ENCODE measurements at places on chromosomes 2 and 18.

- DNase-seq, result no peak
Measured at GRCh38 chr18:43060020-43060419, 55.5 kb downstream of the RIT2 start.

GRCh38 chr2:218031771-218032257 is 29.0 kb upstream of the TNS1 start:
- no peak for DNase-seq

DNA sequence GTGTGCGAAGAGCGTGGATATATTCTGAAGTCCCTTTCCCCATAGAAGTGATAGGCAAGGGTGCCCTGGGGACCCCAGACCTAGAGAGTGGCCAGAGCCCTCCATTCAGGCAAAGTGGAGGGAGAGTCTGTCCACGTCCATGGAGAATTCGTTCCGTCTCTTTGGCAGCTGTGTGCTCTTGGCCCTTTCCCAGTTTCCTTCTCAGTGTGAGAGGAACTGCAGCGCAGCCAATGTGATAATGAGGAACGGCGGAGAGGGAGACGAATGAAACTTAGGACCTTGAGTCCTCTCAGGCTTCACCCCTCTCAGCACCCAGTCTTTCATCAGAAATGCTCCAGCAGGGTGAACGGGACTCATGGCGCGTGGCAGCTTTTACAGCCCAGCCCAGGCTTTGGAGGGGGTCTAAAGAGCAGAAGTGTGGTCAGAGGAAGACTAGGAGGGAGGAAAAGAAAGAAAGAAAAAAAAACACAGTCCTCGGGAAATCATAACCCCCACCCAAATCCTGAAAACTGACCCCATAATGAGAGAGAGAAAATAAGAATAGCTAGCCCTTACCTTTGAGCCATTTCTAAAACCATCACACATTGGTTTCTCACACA is 95.0 kb upstream of the RIOK3 start:
- no peak for DNase-seq

DNA sequence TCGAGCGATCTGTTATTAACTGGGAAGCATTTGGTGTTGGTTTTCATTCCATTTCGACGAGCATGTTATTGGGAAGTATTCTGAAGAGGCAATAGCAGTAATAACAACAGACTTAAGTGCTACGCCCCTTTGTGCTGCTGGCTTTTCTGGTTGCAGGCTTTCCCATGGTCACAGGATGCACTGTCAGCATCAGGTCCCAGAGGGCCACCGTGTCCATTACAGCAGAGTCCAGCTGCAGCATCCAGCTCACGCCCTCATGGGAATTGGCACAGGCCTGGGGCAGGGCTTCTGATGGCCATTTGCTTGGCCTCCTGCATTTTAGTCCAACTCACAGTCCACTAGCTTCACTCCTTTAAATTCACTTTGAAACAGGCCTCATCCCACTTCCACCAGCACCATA is 44.4 kb downstream of the BCL2L11 start:
- no peak for DNase-seq

GRCh38 chr18:47735041-47735702 is 195.3 kb downstream of the SMAD2 start:
- DNase-seq, result no peak

- DNase-seq, result no peak
Measured at GRCh38 chr2:189982780-189983394, 79.6 kb downstream of the MSTN start.

DNA sequence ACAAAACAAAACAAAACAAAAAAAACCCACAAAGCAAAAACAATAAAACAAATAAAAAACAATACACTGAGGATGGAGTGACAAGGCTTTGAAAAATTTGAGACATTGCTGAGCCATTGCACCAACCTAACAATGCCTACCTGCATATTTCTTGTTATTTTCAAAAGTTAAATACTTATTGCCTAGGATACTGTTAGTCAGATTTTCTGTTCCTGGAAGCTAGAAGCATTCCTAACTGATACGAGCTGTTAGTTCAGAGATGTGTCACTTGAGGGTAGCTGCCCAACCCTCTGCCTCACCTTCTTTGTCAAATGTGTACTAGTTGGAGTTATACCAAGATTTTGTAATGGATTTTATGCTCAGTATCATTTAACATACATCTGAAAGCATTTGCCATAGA is 187.2 kb downstream of the TXNL1 start:
- DNase-seq, result no peak

DNA sequence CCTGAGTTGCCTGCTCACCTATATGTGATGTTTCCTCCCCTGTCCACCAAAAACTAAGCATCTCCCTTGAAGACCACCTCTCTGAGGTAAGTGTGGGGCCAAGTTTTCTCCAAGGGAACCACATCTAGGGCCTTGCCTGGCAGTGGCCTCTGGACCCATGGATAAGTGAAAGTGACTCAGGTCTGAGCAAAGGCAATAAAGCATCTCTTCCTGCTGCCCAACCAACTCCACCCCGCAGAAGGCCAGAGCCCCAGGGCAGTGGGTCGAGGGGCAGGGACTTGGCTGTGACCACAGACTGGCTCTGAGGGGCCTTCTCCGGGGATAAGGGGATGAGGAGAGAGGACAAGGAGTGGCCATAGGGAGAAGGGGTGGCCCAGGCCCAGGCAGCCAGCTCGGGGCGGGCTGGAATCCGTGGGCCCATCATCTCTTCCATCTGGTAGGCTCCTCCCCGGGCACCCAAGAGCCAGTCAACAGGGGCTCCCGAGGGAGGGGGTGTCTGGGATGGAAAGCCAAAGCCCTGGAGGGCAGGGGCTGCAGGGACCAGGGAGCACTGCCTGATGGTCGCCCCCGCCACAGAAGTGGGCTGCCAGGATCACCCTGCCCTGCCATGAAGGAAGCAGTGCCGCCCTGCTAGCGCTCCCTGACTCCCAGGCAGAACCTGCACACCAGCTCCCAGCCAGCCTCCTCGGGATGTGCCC is 33.4 kb downstream of the EMX1 start:
- no peak for DNase-seq

DNA sequence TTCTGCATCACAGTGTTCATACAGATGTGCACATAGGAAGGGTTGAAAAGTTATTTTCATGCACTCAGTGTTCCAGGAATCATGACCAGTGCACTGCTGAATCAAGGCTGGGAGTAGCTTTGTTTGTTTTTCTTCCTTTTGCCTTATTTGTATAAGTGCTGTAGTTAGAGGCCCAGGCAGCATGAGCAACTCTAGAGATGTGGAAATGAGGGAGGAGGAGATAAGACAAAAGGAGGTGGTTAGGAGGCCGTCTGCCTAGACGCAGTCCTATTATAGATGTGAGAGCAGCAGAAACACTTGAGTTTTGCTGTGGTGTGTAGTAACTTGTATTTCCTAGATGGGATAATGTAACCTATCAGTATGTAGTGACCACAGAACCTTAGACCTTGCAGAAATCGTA is 264.3 kb upstream of the RASGRP3 start:
- DNase-seq, result no peak

GRCh38 chr2:102005989-102006885 is 14.5 kb downstream of the IL1R2 start:
- DNase-seq, result no peak

DNA sequence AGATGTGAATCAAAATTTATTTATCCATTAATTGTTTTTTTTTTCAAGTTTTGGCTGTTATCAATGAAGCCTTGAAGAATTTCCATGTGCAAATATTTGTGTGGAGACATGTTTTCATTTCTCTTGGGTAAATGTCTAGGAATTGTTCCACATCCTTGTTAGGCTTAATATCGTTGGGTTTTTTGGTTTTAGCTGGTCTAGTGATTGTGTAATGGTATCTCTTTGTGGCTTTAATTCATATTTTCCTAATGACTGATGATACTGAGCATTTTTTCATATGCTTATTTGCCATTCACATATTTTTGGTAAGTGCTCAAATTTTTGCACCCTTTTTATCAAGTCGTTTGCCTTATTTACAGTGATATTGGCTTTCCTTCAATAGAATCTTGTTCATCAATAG is 250.3 kb upstream of the EPHA4 start:
- DNase-seq, result no peak

DNA sequence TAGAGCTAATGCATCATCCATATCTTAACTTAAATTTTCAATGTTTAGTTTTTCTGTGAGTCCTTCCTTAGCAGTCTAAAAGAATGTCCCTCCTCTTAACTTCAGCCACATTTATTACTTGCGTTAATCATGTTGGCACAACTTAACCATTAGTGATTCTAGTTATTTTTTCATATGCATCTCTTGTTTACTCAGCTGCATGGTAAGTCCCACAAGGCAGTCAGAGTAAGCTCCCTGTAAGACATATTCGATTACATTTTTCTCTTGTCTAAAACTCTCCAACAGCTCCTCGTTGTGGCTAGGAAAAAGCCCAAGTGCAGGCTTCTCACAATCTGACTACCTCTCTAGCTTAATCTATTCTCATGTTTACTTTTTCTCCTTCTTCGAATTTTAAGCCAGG is 2045.3 kb upstream of the PIK3C3 start:
- DNase-seq, result no peak

DNA sequence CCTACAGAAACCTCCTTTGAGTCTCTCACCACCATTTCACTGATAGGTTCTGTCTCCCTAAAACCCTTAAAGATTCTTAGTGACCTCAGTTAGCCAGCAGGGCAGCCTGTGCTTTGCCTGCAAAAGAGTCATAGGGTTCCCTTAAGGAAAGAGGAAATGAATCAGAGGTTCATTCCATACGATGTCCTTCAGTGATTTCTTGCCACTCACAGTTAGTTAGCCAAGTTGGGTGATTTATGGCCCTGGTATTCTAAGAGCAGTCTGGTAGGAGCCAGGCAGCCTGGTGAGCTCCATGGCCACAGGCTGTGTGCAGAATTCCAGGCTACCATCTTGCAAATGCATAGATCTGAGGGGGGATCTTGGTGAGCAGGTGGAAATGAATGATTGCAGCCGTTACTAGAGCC is 18.7 kb upstream of the CCBE1 start:
- no peak for DNase-seq

- no peak for DNase-seq
Measured at GRCh38 chr2:102893870-102894269, 132.0 kb downstream of the TMEM182 start.

DNA sequence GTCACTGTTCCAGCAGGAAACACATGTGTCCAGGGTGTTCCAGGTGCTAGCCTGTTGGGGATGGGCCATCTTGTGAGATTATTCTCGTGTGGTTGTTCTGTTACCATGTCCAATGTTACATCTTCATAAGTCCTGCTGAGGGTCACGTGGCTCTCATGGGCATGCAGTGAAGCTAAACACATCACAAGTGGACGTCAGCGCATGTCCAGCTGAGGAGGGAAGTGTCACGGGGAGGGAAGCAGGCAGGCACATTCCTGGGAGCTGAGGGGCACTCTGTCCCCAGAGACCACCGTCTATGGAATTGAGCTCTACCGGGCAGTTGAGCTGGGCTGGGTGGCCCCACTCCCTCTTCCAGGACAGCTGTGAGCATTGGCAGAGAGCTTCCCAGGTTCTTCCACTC is 155.3 kb upstream of the TWIST2 start:
- DNase-seq, result no peak

GRCh38 chr18:56844556-56844955 is 193.4 kb downstream of the WDR7 start:
- DNase-seq, result no peak

DNA sequence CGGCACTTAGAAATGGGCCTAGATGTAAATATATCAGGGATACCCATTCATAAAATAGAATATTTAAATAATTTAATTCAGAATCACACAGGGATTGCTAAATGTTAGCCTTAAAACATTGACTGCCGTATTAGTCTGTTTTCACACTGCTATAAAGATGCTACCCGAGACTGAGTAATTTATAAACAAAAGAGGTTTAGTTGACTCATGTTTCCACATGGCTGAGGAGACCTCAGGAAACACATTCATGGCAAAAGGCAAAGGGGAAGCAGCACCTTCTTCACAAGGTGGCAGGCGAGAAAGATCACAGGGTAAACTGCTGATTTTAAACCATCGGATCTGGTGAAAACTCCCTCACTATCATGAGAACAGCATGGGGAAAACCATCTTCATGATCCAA is 223.6 kb upstream of the GULP1 start:
- no peak for DNase-seq

GRCh38 chr2:23624378-23624777 is 239.4 kb downstream of the KLHL29 start:
- DNase-seq, result no peak

GRCh38 chr2:45178854-45179253 is 169.6 kb upstream of the SIX2 start:
- DNase-seq, result no peak

DNA sequence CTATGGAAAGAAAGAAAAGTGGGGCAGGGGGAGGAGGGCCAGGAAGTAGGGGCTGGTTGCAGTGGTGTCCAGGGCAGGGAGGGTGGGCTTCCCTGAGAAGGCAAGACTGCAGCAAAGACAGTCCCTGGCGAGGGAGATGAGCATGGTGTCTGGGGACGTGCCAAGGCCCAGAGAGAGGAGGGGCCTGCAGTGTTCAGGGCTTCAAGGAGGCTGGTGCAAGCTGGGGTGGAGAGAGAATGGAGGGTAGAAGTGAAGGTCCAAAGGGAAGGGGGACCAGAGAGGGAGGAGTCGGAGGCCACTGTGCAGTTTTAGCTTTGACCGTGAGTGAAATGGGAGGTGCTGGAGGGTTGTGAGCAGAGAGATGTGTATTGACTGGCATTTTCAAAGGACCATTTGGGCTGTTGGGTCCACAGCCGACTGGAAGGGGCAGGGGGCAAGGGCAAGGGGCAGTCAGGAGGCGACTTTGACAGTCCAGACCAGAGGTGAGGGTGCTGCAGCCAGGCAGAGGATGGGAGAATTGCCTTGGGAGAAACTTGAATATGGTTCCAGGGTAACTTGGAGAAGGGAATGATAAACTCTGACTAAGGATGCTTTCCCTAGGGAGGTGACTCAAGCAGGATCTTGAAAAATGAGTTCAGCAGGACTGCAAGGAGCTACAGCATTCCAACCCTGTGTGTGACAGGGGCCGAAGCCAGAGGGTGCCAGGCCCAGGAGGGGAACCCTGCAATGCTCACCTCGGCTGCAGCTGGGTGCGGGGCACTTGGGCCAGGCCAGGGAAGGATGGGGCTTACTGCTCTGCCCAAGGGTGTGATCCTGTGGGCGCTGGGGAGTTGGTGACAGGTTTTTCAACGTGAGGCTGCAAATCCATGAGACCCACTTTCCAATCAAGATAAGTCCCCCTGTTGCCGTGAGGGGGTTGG is 177.1 kb upstream of the HAAO start:
- DNase-seq, result no peak

GRCh38 chr2:72989770-72990556 is 72.6 kb downstream of the EMX1 start:
- DNase-seq, result no peak

DNA sequence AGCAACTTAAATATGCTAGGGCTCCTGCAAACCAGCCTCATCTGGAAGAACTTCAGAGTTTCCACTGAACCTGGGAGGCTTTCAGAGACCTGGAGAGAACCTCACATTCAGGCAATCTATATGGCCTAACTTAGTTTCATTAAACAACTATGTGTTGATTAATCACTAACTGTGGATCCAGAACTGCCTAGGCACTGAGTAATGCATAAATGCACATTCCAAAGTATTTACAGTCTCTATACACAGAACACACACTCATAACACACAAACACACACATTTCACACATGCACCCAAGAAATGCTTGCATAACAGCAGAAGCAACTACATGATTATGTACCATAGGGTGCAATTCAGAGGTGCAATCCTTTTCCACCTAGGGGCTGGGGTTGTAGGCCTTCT is 552.8 kb downstream of the BCL11A start:
- DNase-seq, result no peak

GRCh38 chr2:7045601-7046590 is 128.7 kb downstream of the RNF144A start:
- no peak for DNase-seq
